T-helper 9 cell (primary cell): ENCODE measurements at places on chromosomes 16 and 17.

DNA sequence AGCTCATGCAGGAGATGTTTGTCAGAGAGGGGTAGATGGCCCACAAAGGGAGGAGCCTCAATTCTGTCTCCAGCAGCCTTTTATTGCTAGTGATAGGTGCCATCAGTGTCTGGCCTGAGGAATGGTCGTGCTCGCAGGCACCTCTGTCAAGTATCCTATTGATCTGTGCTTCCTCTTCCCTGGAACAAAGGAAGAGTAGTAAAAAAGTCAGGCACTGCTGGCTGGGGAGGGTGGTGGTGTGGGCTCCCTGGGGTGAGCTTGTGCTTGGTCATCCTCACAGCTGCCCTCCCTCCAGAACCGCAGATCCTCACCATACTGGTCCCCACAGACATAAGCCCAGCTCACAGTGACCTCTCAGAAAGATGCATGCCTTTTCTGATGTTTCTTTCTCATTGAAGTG lies 15.0 kb upstream of the SALL1 start:
- no peak for DNase-seq

DNA sequence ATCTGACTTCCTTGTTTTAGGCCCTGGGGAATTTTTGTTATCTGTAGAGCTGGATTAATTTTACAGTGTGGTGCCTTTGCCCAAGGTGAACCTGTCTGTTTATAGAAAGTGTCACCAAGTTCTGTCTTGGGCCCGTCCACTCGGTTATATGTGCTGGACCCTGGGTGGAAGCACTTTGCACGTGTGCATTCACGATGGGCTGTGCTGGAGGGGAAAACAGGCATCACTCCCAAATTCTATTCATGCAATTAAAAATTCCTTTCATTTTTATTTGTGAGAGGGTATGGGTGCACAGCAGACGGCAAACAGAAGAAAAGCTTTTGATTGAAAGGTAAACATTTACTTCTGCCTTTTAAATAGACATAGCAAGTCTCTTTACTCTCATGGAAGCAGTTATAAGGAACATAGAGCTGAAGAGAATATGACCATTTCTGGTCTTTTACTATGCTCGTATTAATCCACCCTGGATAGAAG lies 101.2 kb downstream of the WWOX start:
- DNase-seq: no peak

GRCh38 chr17:42999003-42999525 lies 845 bp downstream of the RPL27 start:
- DNase-seq: no peak

DNA sequence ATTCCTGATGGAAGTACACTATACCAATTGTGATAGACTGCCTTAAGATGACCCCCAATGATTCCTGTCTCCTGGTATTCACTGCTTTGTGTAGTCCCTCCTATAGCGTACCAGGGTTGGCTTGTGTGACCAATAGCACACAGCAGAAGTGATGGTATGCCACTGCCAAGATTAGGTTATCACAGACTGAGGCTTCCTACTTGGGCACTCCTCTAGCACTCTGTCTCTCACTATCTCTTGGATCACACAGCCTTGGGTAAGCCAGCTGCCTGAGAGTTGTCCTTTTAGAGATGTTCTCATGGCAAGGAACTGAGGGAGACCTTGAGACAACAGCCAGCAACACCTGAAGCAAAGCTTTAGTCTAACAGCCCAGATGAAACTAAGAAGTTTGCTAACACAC lies 12.7 kb upstream of the AMFR start:
- DNase-seq: no peak

- DNase-seq: no peak
These were observed 20.0 kb upstream of the KCNJ16 start for GRCh38 chr17:70055000-70055399.

GRCh38 chr16:72783716-72784318 lies 264.1 kb downstream of the ZFHX3 start:
- DNase-seq: no peak

DNA sequence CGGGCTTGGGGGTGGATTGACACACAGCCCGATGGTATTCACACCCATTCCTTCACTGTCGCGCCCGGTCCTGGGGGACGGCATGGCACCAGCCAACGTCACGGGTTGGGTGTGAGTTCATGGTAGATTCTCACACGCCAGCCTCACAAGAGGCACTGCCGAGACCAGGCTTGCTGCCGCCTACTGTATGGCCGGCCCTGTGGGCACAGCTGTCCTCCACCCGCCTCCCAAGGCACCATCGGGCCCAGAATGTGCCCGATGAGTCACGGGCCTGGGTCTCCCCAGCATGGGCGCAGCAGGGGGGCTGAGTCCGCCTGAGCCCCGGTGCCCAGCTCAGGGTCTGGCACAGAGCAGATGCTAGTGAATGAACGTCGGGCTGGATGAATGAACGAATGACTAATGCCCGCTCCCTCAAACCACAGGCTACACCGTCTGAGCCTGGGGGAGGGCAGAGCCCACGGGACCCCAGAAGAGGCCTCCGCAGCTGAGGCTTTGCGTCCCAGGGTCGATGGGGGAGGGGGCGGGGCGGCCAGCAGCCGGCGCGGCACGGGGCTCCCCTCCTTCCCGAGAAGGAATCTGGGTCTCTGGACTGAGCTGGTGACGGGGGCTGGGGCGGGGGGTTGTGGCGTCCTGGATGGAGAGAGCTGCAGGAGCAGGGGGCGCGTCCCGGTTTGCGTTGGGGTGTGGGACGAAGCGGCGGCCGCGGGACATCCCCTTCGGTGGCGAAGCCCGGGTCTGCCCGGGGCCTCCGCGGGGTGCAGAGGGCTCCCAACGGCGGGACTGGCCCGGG lies 829 bp downstream of the PITPNM3 start:
- no peak for DNase-seq

- no peak for DNase-seq
These were observed 26.7 kb downstream of the WNT9B start for GRCh38 chr17:46878055-46878454.

DNA sequence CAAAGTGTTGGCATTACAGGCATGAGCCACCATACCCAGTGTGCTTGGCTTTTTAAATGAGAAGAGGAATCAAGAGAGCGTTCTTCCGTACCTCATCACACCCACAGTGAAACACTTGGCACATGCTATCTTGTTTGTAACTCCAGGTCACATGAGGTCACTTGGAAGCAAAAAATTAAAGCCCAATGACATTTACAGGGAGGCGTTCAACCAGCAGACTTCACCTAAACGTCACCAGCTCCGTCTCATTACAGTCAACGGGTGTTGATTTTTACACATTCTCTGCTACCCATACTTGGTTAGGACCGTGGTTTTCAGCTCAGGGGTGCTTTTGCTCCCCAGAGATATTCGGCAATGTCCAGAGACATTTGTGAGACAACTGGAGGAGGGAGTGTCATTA lies 127.0 kb downstream of the XYLT1 start:
- no peak for DNase-seq

DNA sequence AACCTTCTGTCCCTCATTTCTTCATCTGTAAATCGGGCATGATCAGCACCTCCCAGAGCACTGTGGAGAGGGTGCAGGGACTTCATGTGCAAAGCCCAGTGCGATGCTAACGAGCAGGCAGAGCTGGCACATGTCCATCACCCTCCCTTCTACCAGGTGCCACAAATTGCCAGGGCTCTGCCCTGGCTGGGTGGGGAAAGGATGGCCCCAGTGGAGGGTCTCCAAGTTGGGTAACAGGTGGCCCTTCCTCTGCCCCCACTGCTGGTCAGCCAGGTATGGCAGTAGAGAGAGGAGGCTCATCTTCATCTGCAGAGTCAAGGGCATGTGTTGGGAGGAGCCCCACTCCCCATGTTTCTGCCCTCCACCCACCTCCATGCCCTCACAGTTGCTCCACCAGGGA lies 61.5 kb upstream of the CDH5 start:
- no peak for DNase-seq

GRCh38 chr17:35089586-35090296 lies 26.2 kb upstream of the RFFL start:
- no peak for DNase-seq

- DNase-seq: no peak
These were observed 47.2 kb upstream of the ICAM2 start for GRCh38 chr17:64067657-64068056.

DNA sequence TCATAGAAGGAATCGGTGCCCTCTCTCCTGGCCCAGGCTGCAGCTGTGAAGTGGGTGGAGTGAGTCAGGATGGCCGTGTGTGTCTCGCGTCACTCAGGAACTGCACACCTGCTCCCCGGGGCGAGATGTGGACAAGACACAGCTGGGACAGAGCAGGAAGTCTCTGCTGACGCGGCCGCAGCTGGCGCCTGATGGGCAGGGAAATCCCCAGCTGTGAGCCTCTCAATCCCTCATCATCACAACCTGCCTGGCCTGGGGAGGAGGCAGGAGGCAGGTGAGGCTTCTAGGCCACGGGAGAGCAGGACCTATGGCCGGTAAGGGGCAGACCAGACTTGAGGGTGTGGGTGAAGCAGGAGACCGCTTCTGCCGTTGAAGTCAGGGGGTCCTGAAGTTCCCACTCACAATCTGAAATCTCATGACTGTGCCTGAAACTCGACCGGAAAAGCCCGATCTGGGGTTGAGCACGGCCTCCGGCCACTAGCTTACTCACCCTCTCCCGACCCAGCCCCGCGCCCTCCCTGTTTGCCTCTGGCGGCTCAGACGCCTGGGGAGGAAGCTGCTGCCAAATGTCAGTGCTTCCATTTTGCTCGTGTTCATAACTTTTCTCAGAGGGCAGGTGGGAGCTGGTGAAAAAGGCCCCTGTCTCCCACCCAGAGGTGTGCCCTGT lies 1.1 kb upstream of the TRPV3 start:
- DNase-seq: peak; percentile 45

DNA sequence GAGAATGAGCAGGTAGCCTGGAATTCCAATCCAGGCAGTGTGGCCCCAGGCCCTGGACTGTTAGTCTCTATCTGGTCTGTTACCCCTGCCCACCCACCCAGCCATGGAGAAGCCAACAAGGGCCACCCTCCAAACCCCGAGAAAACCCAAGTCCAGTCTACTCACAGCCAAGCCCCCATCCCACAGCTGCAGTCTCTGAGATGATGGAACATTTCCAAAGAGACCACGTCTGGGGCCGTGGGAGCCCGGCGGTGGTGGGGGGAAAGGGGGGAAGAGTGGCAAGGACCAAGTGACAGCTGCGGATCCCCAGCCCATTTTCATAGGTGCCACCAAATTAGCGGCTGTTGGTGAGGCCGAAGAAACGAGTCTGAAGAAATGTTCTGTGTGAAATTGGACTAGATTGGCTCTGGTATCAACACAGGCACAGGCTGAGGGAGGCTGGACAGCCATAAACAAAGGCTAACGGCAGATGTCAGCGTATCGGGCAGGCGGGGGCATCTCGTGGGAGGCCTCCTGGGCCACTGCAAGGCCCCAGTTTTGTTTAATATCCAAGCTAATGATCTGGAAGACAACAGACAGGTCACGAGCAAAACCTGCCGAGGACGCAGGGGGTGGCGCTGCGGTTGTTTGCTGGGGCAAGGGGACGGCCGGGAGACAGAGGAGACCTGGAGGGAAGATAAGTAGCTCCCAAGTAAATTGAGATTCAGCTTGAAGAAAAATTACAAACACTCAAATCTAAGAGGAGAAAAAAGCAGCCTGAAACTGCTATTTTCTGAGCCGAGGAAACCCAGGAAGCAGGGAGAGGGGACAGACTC lies 53.4 kb downstream of the RBFOX3 start:
- DNase-seq: no peak

DNA sequence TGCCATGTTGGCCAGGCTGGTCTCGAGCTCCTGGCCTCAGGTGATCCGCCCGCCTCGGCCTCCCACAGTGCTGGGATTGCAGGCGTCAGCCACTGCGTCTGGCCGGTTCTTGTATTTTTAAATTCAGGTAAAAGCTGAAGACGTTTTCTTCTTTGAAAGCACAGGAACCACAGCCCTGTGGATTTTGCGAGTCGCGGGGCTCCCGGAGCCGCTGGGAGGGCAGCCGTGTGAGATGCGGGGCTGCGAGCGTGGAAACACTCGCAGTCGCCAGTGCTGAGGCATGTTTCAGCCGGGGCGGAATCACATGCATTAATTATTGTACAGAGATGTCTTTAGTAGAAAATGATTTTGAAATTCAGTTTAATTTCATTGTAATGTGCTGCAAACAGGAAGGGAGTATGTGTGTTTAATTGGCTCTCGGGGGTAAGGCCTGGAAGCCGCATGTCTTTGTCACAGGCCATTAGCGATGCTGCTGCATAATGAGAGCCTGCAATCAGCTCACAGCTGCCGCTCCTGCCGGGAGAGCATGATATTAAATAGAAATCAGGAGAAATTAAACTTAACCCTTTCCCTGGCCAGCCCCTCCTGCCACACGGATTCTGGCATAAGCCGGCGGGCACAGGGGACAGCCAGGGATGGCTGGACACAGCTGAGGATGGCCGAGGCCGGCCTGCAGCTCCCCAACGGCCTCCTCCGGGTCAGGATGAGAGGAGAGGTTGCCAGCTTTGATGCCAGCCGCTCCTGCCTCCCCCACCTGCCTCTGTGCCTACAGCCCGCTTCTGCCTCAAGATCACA lies 35.4 kb upstream of the CDH15 start:
- DNase-seq: no peak

DNA sequence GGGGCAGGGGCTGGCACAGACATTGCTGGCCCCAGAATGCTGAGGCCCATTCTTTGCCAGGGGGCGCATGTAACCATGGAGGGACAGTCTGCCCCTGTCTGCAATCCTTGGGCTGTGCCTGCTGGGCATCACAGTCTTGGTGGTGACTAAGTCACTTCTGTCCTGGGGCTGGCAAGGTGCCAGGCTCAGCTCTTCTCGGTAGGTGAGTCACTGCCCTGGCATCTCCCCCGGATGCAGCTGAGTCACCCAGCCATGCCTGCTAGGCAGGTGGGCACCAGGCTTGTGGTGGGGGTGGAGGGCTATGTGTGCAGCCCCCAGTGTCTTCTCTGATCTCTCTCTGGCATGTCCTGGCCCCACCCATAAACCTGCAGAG lies 5.6 kb downstream of the RARA start:
- peak; percentile 82 for DNase-seq

GRCh38 chr16:2896480-2897010 lies 13.5 kb downstream of the FLYWCH2 start:
- DNase-seq: no peak
